ENCODE measurements at places on chromosomes 1 and 21.

- peak; percentile 38 for DNase-seq
Measured at GRCh38 chr1:161792740-161793139, 26.6 kb downstream of the ATF6 start.

GRCh38 chr1:106222403-106222802 lies 834.1 kb upstream of the PRMT6 start:
- DNase-seq, result no peak

DNA sequence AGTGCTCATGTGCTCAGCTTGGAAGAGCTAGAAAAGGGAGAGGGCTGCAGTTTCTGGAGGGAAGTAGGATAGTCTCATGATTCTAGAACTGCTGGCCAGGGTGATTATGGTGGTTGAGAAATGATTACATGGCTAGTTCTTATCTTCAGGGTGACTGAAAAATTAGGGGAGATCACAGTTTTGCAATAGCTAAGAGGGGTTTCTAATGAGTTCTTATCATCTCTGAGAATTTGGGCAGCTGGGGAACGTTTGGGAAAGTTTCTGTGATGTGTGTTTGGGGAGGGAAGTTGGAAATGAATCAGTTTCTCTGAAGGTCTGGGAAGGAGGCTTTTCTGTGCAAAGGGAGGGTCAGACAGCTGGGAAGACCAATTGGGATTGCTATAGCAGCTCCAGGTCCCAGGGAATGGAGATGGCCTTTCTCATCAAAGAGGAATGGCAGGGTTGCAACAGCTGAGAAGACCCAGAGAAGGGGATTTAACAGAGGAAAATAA lies 7.6 kb upstream of the RHOU start:
- DNase-seq, result no peak

GRCh38 chr1:154923695-154924094 lies 12.8 kb downstream of the PMVK start:
- no peak for DNase-seq

DNA sequence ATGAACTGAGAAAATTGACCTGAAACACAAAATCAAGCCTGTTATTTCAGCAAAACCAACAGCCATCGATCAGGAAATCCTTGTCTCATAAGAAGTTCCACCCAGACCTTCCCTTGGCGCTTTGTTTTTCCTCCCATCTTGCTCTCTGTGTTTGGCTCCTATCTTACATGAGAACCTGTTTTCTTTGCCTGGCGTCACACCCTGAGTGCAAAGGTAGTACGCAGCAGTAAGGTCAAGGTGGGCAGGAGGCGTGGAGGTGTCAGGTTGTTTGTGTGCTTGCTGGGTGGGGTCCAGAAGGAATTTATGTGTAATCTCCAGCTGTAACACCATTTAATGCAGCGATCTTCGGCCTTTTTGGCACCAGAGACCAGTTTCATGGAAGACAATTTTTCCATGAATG lies 50.5 kb downstream of the C1orf21 start:
- DNase-seq, result no peak

- no peak for DNase-seq
Measured at GRCh38 chr1:88208389-88208788, 475.7 kb upstream of the PKN2 start.

DNA sequence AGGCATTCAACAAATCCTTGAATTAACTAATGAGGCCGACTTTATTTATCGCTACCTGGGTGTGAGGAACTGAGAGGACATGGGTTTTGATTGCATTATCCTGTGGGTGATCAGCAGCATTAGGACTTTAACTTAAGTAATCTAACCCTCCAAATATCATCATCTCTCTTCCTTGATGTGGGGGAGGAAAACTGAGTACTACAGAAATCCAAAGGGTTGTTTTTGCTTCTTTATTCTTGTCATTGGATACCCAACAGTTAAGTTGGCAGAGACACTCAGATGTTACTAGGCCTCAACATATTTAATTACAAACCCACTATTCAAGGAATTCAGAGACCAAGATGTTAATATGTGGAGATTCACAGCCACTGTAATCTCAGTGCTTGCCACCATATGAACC lies 97.4 kb upstream of the ST6GALNAC5 start:
- DNase-seq, result no peak

DNA sequence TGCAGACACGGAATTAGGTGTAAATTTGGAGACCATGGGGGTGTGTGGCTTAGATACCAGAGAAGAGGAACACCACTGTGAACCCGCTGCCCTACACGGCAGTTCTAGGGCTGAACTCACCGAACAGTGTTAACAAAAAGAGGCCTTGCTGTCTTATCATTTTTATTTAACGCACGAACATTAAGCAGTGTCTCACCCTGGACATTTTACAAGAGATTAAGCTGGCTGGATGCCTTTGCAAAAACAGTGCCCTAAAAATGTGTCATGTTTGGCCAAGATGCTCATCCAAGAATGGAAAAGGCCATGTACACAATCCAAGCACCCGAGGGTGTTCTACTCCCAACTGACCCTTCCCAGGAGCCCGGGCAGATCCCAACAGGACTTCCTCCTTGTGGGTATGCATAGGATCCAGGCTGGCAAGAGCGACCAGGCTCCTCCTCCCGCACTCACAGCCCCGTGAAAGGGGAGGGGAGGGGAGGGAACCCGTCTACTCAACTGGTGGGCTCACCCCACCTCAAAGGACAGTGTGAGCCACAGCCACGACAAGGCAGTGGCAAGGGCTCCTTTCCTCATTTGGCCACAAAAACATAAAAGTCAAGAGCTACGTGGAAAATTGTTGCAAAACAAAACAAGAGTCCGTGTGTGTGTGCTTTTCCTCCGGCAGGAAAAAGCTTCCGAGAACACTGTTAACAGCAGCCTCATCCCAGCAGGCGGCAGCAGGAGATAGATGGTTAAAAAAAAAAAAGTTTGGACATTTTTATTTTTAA lies 20.3 kb downstream of the C2CD2 start:
- no peak for DNase-seq

DNA sequence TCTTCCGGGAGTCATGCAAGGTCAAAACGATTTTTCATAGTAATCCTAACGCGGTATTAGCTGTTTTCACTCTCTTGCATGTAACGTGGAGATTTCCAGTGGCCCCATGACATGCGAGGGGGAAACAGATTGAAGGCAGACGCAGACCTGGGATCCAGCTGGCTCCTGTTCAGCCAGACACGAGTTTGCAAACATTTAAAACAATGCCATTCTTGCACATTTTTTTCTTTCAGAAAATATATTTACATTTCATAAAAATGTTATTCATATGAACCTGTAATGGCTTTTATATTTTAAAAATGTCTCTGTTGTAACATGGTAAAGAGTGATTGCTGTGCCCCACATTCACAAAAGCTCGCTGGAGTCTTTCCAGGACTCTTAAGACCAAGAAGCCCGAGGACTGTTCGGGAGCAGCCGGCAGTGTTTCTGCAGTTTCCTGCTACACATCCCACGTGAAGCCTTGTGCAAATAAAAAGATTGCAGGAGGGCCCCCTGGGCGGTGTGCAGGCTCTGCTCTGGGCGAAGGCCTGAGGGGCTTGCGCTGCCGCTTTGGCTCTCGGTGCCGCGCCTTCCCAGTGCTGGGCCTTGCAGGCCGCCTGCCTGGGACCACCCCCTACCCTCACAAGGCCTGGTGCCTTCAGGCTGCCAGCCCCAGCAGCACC lies 184.9 kb downstream of the DYRK1A start:
- DNase-seq, result no peak

DNA sequence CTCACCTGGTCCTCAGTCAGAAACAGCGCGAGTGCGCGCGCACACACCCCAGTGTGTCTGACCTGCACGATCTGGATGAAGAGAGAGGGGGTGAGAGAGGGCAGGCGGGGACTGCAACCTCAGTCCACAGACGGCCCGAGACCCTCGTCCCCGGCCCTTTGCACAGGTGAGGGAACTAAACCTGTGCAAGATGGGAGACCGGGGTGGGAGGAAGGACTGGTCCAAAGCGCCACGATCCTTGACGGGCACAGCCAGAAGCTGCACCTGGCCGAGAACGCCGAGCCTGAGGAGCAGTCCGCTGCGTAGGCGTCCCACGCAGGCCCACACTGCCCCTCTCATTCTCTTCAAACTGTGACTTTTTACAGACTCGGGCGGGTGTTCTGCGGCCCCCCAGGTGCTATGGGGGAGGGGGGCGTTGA lies 519 bp upstream of the IQCC start:
- no peak for DNase-seq

All from neural progenitor cell (in vitro differentiated cells).